ENCODE measurements at places on chromosomes 5 and 9. TPM values are rescaled to one million over a fixed set of nuclear protein-coding genes. Genes with fewer than 3 reads are reported as not detected.
A peak's percentile ranks its signal among the peaks of the same experiment; 100 is the strongest.

Gene PAPPA
- total RNA-seq = 4.6 TPM

Gene SPINK6
- not detected for total RNA-seq

Gene PRKACG
- not detected for total RNA-seq

Gene UBAP1
- total RNA-seq = 52.8 TPM

Gene GPR150
- not detected for total RNA-seq

Gene SLC34A3
- total RNA-seq = not detected

Gene IL9
- not detected for total RNA-seq

Gene RNF183
- not detected for total RNA-seq

Gene LHFPL2
- total RNA-seq = 27.9 TPM

DNA sequence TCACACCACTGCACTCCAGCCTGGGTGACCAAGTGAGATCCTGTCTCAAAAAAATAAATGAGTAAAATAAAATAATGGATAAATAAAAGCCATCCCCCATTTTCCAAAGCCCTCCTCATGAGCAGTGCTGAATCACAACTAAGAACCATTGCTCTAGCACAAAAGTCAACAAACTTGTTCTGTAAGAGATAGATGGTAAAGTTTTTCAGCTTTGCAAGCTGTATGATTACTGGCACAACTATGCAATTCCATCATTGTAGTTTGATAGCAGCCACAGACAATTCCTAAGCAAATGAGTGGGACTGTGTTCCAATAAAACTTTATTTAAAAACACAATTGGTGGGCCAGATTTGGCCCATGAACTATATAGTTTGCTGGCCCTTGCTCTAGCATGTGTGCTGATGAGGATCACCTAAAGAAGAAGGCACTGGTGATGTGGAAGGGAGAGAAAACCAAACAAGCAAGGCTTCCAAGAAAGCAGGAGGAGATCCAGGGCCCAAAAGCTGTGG, 64.6 kb downstream of the NEURL1B start:
- H3K4me3 ChIP-seq = no peak overlapping the region
- no peak overlapping the region for H3K27ac ChIP-seq
- H3K4me1 ChIP-seq = peaks cover 3% of the 10 kb centered on the region
- peaks cover 2% of the 10 kb centered on the region for H3K27me3 ChIP-seq
- no peaks in the 10 kb centered on the region for H3K36me3 ChIP-seq

DNA sequence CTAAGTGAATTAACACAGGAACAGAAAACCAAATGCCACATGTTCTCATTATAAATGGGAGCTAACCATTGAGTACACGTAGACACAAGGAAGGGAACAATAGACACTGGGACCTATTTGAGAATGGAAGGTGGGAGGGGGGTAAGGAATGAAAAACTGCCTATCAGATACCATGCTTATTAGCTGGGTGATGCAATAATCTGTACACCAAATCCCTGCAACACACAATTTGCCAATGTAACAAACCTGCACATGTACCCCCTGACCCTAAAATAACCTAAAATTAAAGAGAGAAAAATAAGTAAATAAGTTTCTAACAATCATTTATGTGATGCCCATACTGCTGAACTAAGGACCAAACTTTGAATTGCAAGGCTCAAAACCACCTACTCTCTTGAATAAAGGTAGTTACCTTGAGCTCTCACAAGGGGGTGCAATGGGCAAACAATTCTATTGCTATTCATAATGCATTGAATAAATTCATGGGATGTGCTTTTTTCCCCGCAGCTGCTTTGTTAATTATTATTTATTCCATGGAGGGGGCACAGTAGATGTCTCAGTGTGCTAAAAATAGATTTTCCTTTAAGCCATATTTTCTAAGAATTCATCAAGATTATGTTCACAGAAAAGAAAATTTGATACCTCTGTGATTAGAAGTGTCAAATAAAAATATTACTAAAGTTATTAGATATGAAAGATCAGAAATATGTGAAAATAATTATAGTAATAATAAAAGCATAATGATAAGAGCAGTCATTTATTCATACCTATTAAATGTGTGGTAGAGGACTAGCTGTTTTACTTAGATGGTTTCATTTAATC, 76.2 kb upstream of the PTPN3 start:
- H3K4me3 ChIP-seq = no peak overlapping the region
- no peaks in the 10 kb centered on the region for H3K36me3 ChIP-seq
- no peak for DNase-seq
- H3K4me1 ChIP-seq = no peaks in the 10 kb centered on the region
- H3K27ac ChIP-seq = no peak overlapping the region

DNA sequence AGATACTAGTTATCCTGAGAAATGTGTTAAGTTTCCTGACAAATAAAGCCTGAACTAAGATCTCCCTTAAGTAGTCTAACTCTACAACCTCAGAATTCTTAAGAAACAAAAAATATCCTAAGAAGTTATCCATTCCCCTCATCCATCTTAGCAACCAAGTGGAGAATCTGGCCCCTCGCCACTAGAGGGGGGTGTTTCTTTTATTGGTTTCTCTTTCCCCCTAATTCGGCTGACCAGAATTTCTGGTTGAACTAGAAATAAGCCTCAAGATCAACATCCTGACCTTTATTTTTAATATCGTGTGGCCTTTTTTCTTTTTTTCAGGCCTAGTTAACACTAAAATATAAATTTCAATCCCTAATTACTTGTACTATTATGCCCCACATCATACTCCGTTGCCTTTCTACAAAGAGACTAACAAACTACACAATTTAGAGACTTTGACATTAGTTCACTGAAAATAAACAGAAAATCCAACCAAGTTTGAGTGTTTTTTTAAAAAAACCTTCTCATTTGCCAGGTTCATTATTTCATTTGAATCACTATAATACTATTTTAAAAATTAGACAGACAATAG, 14.3 kb upstream of the NR4A3 start:
- DNase-seq = peak; percentile 54
- no peak overlapping the region for H3K27ac ChIP-seq
- H3K27me3 ChIP-seq = no peaks in the 10 kb centered on the region

GRCh38 chr5:73952872-73953271, 326.9 kb downstream of the ARHGEF28 start:
- H3K4me1 ChIP-seq = peaks cover 29% of the 10 kb centered on the region
- DNase-seq = no peak
- no peak overlapping the region for H3K4me3 ChIP-seq

DNA sequence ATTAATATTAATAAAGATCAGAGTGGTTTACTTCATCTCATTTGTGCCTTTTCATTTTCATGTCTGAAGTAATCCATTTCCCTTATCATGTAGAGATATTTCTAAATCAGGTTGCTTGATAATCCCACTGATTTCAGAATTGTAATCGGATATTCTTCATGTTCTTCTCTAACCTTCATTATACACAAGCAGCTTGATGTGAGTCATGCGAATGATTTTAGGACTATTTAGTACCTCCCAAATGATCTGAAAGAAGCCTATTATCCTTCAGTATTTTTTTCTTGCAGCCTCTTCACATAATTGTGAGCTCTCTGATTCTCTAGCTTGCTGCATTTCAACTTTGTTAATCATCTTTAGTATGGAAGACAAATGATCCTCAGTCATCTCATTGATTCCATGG, 182.0 kb downstream of the GIN1 start:
- H3K27me3 ChIP-seq = no peaks in the 10 kb centered on the region
- no peak overlapping the region for H3K27ac ChIP-seq
- no peaks in the 10 kb centered on the region for H3K4me1 ChIP-seq

- H3K36me3 ChIP-seq = no peaks in the 10 kb centered on the region
- no peak overlapping the region for H3K4me3 ChIP-seq
- H3K4me1 ChIP-seq = no peaks in the 10 kb centered on the region
- no peak overlapping the region for H3K27ac ChIP-seq
Measured at GRCh38 chr5:89260254-89260653, 377.3 kb upstream of the MEF2C start.

DNA sequence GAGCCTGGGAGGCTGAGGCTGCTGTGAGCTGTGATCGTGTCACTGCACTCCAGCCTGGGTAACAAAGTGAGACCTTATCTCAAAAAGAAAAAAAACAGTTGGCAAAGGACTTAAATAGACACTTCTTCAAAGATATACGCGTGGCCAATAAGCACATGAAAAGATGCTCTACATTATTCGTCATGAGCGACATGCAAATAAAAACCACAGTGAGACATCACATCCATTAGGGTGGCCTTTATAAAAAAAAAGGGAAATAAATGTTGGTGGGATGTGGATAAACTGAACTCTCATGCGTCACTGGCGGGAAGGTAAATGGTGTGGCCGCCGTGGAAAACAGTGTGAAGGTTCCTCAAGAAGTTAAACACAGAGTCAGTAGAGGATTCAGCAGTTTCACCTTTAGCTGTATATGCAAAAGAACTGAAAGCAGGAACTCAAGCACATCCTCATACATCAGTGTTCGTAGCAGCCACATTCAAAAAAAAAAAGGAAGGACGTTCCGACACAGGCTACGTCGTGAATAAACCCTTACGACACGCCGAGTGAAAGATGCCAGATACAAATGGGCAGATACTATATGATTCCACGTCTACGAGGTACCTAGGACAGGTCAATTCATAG, 24.5 kb upstream of the NRARP start:
- no peaks in the 10 kb centered on the region for H3K27me3 ChIP-seq
- DNase-seq = no peak
- H3K4me1 ChIP-seq = no peaks in the 10 kb centered on the region
- no peak overlapping the region for H3K4me3 ChIP-seq

GRCh38 chr9:10999646-11000045, 386.8 kb upstream of the PTPRD start:
- H3K4me1 ChIP-seq = no peaks in the 10 kb centered on the region
- no peak overlapping the region for H3K4me3 ChIP-seq
- H3K36me3 ChIP-seq = no peaks in the 10 kb centered on the region
- no peak for DNase-seq

- H3K27me3 ChIP-seq = no peaks in the 10 kb centered on the region
- H3K27ac ChIP-seq = no peak overlapping the region
- no peak overlapping the region for H3K4me3 ChIP-seq
Measured at GRCh38 chr5:10712574-10713366, 48.3 kb downstream of the DAP start.

- no peaks in the 10 kb centered on the region for H3K36me3 ChIP-seq
- no peak for DNase-seq
- no peak overlapping the region for H3K27ac ChIP-seq
Measured at GRCh38 chr9:137956688-137957385, 79.3 kb downstream of the CACNA1B start.

- no peaks in the 10 kb centered on the region for H3K4me1 ChIP-seq
- H3K4me3 ChIP-seq = no peak overlapping the region
- no peaks in the 10 kb centered on the region for H3K36me3 ChIP-seq
- H3K27me3 ChIP-seq = no peaks in the 10 kb centered on the region
- no peak overlapping the region for H3K27ac ChIP-seq
Measured at GRCh38 chr9:10265153-10265631, 347.6 kb downstream of the PTPRD start.

GRCh38 chr9:15116130-15116580, 190.9 kb downstream of the TTC39B start:
- no peak overlapping the region for H3K4me3 ChIP-seq
- H3K27me3 ChIP-seq = no peaks in the 10 kb centered on the region
- H3K27ac ChIP-seq = no peak overlapping the region
- no peaks in the 10 kb centered on the region for H3K36me3 ChIP-seq

- no peaks in the 10 kb centered on the region for H3K27me3 ChIP-seq
- no peak for DNase-seq
- H3K4me1 ChIP-seq = no peaks in the 10 kb centered on the region
- H3K4me3 ChIP-seq = no peak overlapping the region
Measured at GRCh38 chr5:39755452-39755851, 330.7 kb upstream of the DAB2 start.

DNA sequence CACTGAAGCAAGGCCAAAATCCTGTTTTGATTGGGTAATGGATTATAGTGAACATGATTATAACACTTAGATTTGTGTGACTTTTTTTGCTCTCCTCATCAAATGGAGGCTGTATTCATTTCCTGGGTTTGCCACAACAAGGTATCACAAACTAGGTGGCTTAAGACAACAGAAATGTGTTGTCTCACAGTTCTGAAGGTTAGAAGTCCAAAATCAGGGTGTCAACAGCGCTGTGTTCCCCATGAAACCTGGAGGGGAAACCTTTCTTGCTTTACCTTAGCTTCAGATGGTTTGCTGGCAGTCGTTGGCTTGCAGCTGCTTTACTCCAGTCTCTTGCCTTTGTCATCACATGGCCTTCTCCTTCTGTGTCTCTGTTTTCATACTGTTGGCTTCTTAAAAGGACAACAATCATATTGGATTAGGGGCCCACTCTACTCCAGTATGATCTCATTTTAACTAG, 32.4 kb downstream of the CDC42SE2 start:
- H3K27me3 ChIP-seq = no peaks in the 10 kb centered on the region
- H3K27ac ChIP-seq = no peak overlapping the region
- no peak for DNase-seq

DNA sequence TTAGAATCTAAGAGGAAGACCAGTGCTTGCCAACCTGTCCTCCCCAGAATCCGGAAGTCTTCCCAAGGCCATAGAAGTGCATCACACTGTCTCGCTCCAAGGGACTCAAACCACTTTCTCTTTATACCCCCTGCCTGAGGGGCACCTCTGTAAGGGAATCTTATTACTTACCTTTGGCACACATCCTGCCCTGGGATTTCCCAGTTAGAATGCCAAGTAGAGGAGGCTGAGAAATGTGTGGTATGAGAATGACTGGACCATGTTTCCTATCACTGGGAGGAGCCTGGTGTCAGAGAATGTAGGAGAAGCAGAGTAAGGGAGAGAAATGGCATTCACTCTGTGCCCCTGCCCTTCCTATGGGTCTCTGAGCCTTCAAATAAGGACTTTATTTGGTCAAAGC, 85.8 kb downstream of the AOPEP start:
- no peak for DNase-seq
- no peak overlapping the region for H3K4me3 ChIP-seq
- no peaks in the 10 kb centered on the region for H3K36me3 ChIP-seq
- no peaks in the 10 kb centered on the region for H3K27me3 ChIP-seq
